ENCODE measurements at places on chromosomes 5 and 9.
A peak's percentile ranks its signal among the peaks of the same experiment; 100 is the strongest.

- DNase-seq, result no peak
Observed at GRCh38 chr5:93411716-93412115, 169.3 kb downstream of the NR2F1-AS1 start.

DNA sequence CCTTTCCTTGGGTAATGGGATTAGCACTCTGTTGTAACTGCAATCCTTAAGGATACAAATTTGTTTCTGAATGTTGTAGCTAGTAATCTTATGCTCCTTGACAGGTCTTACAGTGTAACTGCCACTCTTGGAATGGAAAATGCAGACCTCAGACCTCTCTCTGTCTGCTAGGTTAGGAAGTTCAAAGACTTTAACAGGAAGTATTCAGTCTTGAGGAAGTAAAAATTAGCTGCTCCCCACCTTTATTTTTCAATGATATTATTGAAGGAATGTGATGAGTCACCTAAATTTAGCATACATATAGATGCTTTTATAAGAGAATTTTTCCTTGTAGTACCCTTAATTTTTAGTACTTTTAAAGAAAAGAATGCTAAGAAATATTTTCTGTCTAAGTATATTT lies 71.5 kb downstream of the PAM start:
- no peak for DNase-seq

GRCh38 chr5:93477816-93478215 lies 103.2 kb downstream of the NR2F1-AS1 start:
- no peak for DNase-seq

DNA sequence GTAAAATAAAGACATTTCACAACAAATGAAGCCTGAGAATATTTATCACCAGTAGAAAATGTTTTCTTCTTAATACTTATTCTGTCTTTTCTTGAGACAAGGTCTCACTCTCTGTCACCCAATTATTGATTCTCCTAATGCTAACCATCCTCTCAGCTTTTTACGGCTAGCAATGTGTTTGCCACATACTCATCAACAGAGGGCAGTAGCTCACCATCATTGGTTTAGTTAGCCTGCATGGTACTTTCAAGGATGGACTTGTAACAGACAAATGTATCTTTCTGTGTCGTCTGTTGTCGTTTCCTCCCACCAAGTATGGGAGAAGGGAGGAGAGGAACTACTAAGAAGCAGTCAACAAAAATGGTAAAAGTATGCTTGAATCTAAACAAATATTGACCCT lies 5.9 kb upstream of the ACO1 start:
- peak; percentile 45 for DNase-seq

GRCh38 chr5:28234356-28234968 lies 1196.1 kb upstream of the CDH9 start:
- DNase-seq, result no peak

DNA sequence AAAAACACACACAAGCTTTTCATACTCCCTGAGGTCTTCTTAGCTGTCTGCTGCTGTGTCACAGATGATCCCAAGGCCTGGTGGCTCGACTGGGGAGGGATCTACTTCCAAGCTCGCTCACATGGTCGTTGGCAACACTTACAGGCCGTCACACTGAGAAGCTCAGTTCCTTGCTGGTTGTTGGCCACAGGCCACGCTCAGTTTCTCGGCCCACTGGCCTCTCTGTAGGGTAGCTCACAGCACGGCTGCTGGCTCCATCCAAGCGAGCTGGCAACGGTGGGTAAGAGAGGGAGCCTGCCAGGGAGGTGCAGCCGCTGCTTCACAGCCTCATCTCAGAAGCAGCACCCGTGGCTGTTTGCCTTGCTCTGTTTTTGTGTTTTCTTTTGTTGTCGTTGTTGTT lies 43.8 kb upstream of the GFPT2 start:
- no peak for DNase-seq

DNA sequence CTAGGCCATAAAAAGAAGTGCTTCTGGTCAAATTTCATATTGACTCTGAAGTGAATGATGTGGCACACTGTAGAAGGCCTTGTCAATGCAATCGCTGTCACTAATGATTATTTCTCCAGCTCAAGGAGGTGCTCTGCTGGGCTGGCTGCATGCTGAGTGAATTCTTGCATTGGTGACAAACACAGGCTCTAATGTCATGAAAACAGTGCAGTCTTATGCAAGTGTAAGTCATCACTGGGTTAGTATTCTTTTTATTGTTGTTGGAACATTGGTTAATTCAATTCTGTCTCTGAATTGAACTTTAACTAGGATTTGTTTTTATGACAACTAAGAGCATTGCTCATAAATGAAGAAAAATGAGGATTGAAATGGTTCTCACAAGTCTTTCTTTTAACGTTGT lies 57.3 kb upstream of the CD180 start:
- DNase-seq, result no peak

DNA sequence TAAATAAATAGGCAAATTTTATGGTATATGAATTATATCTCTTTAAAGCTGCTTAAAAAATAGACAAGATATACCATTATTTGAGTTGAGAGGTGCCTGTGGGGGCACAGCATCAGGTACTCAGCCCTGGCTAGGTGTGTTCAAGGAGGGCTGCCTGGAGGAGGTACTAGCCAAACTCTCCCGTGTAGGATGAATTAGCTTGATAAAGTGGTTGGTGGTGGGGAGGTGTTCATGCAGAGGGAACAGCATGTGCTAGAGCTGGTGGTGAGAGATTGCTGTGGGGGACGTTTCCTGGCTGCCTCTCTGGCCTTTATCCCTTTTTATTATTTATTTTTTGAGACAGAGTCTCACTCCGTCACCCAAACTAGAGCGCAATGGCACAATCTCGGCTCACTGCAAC lies 23.2 kb upstream of the NCS1 start:
- no peak for DNase-seq

DNA sequence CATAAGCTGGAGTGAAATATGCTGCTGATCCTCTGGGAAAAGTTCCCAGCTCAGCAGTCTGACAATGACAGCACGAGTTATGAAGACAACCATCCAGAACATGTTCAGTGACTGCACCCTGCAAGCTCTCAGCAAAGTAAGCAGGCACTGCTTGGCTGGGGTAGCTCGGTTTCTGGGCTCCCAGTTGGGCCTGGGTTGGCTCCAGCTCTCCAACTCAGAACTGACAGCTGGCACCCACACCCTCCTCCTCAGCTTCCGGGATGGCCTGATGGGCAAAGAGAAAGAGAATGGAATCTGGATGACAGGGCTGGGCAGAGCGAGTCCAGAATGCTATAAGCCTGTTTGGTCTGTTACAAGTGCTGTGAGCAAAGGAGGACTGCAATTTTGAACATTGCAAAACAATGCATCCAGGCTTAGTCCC lies 185.0 kb downstream of the CSNK1G3 start:
- DNase-seq, result no peak

DNA sequence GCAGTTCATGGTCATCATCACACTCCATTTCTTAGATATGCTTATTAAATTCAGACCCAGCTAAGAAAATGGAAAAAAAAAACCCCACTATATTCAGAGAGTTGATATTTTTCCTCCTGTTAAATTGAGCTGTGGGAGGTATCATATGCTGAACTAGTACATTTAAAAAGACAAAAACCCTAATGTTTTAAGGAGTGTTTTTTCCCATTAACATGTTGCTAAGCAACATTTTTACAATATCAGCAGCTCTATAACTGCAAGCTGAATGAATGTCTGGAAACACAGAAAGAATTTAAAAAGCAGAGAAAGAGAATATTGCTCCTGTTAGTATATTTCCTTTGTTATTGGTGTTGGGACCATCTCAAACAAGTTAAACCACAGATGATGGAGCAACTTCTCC lies 265.8 kb upstream of the GRIA1 start:
- DNase-seq, result no peak

DNA sequence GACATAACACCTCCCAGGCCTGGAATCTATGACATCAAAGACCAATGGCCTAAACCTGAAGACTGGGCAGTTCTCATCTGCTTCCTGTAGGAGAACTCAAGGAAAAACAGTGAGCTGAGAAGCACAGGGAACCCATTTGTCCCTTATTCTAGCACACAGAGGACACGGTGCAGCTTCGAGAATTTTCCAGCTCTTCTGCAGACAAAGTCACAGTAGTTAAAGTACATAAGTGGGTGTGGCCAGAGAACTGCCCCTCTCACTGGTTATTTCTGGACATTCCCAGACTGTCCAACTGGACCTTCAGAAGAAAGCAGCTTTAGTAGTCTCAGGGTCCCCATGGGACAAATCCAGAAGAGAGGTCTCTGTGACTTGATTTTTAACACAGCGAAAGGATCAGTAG lies 114.6 kb downstream of the KLHL3 start:
- no peak for DNase-seq

GRCh38 chr5:157718519-157718918 lies 12.7 kb upstream of the THG1L start:
- DNase-seq, result peak; percentile 45

- DNase-seq, result no peak
Observed at GRCh38 chr9:117365438-117365837, 49.4 kb downstream of the ASTN2 start.

- no peak for DNase-seq
Observed at GRCh38 chr9:71986900-71987299, 73.5 kb downstream of the C9orf57 start.

- peak; percentile 7 for DNase-seq
Observed at GRCh38 chr5:124210111-124210910, 536.1 kb downstream of the ZNF608 start.

- no peak for DNase-seq
Observed at GRCh38 chr5:85823462-85824426, 794.0 kb upstream of the COX7C start.

DNA sequence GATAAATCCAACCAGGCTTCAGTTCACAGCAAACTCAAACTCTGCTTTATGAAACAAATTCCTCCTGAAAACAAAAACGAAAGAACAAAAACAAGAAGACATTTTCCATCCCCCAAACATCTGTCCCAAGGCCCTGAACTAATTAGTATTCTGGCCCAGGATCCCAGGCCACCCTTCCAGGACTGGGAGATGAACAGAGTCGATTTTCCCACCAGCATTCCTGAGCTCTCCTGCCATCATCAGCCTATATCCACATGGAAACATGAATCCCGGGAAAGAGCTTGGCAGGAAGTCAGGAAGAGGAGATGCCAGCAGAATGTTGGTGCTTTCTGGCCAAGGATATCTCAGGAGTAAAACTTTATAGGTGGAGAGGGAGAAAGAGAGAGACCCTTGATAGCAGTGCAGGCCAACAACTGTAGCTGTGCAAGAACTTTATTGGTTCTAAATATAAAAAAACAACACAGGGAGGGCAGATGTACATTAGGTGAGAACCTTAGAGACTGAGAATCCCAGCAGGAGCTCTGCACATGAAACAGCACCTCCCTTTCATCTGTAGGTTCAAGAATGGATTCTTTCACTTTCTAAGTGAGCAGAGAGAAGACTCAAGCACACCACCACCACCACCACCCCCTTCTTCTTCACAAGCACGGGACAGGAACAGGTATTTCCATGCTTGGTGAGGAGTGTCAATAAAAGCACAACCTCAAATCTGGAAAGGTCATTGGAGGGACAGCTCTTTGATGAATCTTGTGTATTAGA lies 190.7 kb upstream of the TAS2R1 start:
- no peak for DNase-seq

GRCh38 chr5:60945813-60946187 lies 795 bp downstream of the NDUFAF2 start:
- DNase-seq, result no peak

DNA sequence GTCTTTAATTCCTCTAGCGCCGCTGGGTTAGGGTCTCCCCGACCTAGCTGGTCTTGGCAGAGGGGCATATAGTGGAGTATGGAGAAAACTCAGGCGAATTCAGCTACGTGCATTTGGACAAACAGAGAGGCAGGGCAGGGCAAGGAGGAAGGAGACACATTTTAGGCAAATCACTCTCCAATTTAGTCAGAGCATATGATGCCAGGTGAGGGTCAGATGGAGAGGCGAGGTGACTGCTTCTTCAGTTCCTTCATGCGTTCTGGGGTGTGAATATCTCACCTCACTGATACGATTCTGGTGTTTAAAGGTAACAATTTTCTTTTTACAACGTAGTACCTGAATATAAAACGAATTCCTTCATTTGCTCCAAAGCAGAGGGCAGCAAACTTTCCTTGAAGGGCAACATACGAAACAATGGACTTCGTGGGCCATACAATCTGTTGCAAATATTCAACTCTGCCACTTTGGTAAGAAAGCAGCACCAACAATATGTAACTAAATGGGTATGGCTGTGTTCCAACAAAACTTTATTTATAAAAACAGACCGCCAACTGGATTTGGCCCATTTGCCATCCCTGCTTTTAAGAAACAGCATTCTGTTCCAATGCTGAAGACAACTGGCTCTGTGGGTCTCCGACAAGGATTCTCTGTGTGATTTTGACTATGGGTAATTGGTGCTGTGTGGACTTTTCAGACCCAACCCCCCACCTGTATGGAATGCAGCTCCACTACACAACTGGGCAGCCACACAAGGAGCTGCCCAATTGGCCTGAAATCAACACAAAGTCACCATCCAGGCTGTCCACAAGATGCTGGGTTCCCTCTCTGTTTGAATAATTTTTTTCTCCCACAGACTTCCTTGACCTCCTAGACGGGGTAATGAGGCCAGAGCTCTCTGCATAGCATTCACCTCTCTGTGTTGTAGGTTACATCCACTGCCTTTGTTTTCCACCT lies 53.8 kb downstream of the RAPGEF1 start:
- no peak for DNase-seq

DNA sequence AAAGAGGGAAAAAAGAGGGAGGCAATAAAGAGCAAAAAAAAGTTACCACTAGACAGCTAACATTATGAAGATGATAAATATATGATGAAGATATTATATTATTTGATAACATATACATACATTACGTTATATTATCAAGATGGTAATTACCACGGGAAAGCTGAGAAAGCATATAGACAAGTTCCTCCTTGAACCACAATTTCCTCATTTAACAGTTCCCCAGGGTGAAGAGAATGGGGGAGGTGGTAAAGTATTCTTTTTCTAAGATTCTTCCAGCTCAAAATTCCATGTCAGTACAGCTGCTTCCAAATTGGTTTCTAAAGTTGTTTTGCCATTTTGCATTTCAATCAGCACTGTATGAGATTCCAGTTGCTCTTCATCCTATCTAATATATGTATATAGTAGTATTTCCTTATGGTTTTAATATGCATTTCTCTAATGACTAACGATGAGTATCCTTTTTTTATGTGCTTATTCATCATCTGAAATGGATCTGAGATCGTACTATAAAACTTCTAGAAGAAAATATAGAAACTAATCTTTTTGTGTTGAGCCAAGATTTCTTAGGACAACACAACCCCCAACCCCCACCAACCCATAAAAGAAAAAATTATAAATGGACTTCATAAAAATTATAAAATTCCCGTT lies 49.5 kb upstream of the C9orf72 start:
- DNase-seq, result no peak

GRCh38 chr9:94833802-94834201 lies 107.3 kb downstream of the AOPEP start:
- no peak for DNase-seq

DNA sequence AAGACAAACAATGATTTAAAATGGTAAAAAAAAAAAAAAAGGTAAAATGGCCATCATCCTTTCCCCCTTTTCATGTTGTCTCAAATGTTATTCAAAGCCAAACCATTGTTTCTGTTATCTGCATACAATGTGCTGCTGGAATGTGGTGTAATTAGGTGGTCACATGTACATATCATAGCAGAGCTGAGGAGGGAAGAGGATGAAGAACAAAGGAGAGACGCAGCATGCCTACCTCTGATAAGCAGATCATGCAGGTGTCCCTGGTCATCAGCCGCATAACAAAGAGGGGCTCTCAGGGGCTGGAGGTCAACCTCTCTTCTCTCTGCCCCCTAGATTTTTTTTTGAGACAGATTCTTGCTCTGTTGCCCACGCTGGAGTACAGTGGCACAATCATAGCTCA lies 141.0 kb downstream of the CARTPT start:
- DNase-seq, result no peak
